Stimulated activated CD4-positive, alpha-beta T cell treated with anti-CD3 and anti-CD28 coated beads, Interleukin-1b, Interleukin-23, amount 100 ng/mL, for 1 hour (primary cell): ENCODE measurements at places on chromosomes 7 and 10.

GRCh38 chr7:24905996-24906770, 73.8 kb downstream of the OSBPL3 start:
- DNase-seq, result no peak

- DNase-seq, result no peak
Observed at GRCh38 chr7:98881561-98882315, 3.4 kb downstream of the TRRAP start.

GRCh38 chr7:154699417-154699816, 303.5 kb downstream of the PAXIP1 start:
- no peak for DNase-seq

DNA sequence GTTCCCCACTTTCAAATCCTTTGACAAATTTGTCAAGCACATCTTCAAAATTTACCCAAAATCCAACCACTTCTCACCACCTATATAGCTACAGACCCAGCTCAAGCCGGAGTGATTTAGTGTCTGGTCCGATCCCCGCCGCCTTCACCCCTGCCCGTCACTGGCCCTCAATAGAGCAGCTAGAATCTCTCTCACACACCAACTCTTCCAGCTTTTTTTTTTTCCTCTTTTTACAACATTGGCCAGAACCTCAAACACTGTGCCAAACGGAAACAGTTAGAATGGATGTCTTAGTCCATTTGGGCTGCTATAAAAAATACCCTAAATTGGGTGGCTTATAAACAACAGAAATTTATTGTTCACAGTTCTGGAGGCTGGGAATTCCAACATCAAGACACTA, 41.1 kb upstream of the TMEM72 start:
- no peak for DNase-seq

DNA sequence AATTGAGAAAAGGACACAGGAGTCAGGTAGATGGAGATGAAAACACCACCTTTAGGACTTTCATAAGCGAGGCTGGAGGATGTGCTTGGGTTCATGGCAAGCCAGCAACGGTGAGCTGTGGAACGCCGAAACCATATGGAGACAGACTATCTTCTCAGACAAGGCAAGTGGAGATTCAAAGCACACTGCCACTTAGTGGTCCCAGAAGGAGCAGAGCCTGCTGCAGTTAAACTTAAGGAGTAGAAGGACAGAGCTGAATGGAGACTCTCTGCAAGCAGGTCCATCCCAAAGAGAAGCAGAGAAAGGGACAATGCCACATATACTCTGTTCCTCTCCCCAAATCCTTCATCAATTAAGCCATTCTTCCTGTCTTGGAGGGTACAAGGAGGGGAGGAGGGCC, 236.3 kb upstream of the HABP2 start:
- no peak for DNase-seq

DNA sequence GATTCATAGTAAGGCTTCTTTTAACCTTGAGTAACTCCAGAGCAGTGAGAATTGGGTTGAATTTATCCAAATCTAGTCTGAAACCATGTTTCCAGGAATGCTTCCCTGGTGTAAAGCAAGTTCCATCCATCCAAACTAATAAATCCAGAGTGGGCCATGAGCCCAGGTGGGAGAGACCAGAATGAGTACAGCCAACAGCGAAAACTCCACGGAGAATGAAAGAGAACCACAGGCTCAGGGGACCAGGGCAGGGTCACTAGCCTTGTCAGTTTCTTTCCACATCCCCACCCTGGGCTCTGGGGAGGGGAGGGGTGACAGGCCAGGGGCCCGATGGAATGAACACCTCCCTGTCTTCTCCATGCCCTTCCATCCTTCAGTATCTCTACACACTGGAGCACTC, 180.1 kb downstream of the NEURL1 start:
- DNase-seq, result no peak

DNA sequence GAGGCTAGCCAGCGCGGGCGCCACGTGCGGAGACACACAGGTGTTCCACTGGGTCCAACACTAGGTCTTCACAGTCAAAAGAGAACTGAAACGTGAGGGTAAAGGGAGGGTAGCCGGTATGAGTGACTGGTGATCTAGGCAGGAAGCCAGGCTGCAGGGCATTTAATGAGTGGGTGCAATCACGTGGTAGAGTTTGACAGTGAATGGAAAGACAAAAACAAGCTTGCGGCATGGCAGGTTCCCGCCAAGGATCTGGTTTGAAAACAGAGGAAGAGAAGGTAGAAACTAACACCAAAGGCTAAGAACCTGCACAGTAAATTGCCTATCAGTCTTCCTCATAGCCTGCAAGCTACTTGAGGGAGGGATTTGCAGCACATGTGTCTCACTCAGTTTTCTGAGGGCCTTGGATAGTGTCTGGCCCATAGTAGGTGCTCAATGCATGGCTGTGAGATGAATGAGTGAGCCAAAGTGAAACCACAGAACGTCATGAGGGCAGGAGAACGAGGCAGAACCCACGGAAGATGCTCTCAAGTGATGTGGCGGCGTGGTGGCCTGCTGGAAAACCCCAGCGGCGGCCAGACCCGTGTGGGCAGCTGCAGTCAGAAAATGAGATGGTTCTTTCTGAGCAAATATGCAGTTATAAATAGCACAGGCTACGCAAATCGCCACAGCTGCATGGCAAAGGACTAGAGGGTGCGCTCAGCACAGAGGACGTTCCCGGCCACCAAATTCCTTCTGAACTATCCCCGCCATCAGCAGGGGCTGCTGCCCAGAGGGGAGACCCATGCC, 183.6 kb upstream of the NFE2L3 start:
- DNase-seq, result no peak

GRCh38 chr7:63024446-63024845, 974.2 kb upstream of the ZNF722 start:
- no peak for DNase-seq

DNA sequence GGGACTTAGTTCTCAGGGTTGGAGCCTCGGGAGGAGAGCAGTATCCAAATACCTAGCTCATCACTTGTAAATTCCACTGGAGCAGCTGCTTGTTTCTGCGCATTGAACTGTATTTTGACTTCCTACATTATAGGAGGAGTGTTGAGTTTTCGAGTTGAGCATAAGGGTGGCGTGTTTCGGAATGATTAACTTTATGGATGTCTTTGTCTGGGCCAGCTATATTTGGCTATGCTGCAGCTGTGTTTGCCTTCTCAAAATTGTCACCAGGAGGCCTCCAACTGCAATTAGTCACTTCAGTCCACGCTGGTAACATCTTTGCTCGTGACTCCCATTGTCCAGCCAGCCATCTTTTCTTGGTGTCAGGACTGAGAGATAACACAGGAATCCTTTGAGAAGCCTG, 9.1 kb downstream of the CELF2 start:
- DNase-seq, result no peak

GRCh38 chr10:131683941-131684340, 216.9 kb upstream of the PPP2R2D start:
- no peak for DNase-seq

GRCh38 chr7:109456116-109456515, 886.4 kb downstream of the DNAJB9 start:
- DNase-seq, result no peak

GRCh38 chr7:537911-538634, 18.4 kb upstream of the PDGFA start:
- DNase-seq, result no peak

DNA sequence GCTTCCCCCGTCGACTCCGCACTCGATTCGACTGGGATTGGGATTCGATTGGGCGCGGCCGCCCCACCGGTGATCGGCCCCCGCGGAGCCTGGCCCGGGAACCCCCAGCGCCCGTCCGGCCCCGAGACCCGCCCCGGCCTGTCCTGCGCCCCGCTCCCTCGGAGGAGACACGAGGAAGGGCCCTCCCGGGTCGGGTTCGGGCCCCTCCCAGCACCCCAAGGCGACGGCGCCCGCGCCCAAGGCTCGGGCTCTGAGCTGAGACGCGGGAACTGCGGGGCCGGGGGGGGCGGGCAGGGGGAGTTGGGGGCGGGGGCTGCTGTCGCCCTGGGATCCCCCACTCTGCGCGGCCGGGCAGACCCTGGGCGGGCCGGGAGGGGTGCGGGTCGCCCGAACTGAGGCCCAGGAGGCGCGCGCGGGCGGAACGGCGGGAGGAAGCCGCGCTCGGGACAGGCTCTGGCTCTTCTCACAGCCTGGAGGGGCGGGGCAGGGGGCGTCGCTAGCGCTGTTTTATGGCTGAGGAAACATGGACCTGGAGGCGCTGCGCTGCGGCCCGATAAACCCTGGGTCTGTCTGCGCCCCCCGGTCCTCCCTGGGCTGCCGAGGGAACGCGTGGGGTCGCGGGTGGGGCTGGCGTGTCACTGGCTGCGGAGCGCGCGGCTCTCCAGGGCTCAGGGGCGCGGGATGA, 1.7 kb upstream of the NKX6-2 start:
- DNase-seq, result no peak

DNA sequence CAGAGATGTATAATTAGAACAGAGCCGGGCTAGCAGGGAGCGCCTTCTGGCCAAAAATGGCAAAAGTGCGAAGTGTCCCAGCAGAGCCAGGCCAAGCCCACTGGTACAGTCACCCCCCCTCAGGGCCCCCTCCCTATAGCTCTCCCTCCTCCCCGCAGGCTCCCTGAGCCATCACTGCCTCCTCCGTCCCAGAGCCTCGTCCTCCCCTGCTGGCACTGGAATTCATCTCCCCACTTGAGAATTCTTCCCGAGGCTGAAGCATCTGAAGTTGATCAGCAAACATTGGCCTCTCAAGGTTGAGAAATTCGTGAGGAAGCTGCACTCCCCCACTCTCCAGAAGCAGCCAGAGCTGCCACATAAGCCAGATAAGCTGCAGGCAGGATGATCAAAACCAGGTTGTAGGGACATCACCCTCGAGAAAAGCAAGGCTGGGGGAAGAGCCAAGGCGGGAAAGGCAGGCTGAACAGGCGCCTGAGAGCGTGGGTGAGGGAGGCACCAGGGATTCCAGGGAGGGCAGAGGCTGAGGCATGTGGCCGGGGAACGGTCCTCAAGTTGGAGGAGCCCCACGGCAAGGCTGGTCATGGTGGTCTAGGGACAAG, 23.4 kb downstream of the CAMK2G start:
- DNase-seq, result no peak

GRCh38 chr10:4498711-4499251, 327.2 kb upstream of the AKR1E2 start:
- no peak for DNase-seq

- no peak for DNase-seq
Observed at GRCh38 chr10:69750011-69750373, 51.7 kb upstream of the COL13A1 start.

DNA sequence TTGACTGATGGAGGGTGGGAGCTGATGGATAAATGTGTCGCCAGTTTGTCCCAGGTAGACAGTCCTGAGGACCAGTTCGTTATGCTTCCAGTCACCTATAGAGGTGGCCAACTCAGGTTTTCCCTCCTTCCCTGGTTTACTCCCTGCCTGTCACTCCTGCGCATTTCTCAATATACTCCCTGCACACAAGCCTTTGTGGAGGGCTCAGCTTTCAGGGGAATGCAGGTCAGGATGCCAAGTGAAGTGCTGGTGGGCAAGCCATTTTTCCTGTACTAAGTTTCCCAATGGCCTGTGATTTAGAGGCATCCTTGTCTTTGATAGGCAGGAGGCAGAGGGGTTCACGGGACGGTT, 473.5 kb upstream of the ZMIZ1 start:
- DNase-seq, result no peak

DNA sequence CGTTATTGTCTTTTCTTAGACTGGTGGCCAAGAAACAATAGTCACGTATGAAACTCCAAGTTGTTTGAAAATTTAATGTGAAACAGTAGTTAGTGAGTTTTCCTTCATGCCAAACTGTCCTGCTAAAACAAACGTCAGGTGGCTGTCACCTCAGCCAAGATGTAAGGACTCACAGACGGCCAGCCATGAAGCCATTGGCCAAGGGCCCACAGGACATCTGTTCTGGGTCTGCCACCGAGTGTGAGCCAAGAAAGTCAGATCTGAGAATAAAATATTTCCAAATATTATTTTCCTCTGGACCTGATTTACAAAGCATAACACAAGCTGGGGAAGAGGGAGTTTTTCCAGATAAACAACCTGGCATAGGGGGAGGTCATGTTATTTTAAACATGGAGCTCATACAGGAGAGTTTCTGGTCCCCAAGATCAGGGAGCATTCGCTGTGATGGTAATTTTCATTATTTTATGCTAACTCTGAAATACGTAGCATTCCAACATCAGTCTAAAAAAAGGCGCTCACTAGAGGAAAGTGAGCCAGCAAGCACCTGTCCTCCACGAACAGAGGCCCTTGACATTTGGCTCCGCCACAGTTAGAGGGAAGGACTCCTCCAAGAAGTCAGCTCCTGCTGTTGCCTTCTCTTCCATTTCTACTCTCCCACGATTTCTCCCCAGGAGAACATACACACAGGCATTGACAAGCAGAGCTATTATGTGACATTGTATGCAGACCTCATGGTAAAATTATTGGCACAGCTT, 38.9 kb upstream of the LANCL2 start:
- no peak for DNase-seq

DNA sequence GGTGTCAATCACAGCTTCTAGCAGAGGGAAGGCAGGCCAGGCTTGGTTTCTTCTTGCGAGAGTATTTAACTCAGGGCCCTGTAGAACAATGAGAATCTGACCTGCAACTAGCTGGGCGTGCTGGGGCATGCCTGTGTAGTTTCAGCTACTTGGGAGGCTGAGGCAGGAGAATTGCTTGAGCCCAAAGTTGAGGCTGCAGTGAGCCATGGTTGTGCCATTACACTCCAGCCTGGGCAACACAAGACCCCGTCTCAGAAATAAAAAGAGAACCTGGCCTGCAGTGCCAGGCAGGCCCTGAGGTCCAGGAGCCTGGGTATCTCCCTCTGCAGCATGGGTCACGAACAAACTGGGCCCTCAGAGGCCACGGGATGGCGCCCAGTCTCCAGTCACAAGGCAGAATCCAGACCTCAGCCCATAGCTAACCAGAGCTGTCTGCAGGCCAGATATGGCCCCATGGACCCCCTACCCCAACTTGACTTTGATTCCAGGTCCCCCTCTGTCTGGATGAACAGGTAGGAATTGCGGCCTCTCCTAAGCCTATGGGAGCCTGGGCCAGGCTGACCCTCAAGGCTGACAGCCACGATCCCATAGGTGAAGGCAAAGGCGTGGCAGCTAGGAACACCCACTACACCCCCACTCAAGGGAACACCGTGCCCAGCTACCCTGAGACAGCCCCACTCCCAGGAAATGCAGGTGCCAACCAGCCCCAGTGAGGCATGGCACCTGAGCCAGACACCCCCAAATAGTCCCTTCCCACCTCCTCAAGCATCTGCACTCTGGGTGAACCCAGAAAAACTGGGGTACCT, 102.7 kb upstream of the TNRC18 start:
- peak; percentile 31 for DNase-seq
